ENCODE measurements at places on chromosomes 4 and X. TPM values are rescaled to one million over a fixed set of nuclear protein-coding genes. Genes with fewer than 3 reads are reported as not detected.
A peak's percentile ranks its signal among the peaks of the same experiment; 100 is the strongest.

The EXOC1L gene
- total RNA-seq, result not detected

The ADH5 gene
- total RNA-seq, result 116 TPM

The RPGR gene
- 11.1 TPM for total RNA-seq

The IRF2 gene
- total RNA-seq, result 44.3 TPM

The SNCA gene
- 0.42 TPM for total RNA-seq

The GPAT3 gene
- 6.2 TPM for total RNA-seq

The CENPVL1 gene
- total RNA-seq, result not detected

GRCh38 chr4:56757821-56758411 lies 63.6 kb downstream of the SPINK2 start:
- DNase-seq, result peak; percentile 19
- peak overlapping the region; percentile 54 for H3K4me3 ChIP-seq
- no peaks in the 10 kb centered on the region for H3K36me3 ChIP-seq
- no peaks in the 10 kb centered on the region for H3K27me3 ChIP-seq
- H3K4me1 ChIP-seq, result peaks cover 37% of the 10 kb centered on the region

- H3K27me3 ChIP-seq, result peaks cover 55% of the 10 kb centered on the region
- no peak overlapping the region for H3K4me3 ChIP-seq
- no peak for DNase-seq
- peaks cover 7% of the 10 kb centered on the region for H3K4me1 ChIP-seq
These were observed 4.7 kb upstream of the MSX1 start for GRCh38 chr4:4854649-4855295.

GRCh38 chr4:16085822-16086221 lies 2.0 kb upstream of the PROM1 start:
- no peak overlapping the region for H3K27ac ChIP-seq
- H3K4me1 ChIP-seq, result peaks cover 7% of the 10 kb centered on the region
- no peak overlapping the region for H3K4me3 ChIP-seq
- peaks cover 18% of the 10 kb centered on the region for H3K27me3 ChIP-seq
- DNase-seq, result no peak
- no peaks in the 10 kb centered on the region for H3K36me3 ChIP-seq

DNA sequence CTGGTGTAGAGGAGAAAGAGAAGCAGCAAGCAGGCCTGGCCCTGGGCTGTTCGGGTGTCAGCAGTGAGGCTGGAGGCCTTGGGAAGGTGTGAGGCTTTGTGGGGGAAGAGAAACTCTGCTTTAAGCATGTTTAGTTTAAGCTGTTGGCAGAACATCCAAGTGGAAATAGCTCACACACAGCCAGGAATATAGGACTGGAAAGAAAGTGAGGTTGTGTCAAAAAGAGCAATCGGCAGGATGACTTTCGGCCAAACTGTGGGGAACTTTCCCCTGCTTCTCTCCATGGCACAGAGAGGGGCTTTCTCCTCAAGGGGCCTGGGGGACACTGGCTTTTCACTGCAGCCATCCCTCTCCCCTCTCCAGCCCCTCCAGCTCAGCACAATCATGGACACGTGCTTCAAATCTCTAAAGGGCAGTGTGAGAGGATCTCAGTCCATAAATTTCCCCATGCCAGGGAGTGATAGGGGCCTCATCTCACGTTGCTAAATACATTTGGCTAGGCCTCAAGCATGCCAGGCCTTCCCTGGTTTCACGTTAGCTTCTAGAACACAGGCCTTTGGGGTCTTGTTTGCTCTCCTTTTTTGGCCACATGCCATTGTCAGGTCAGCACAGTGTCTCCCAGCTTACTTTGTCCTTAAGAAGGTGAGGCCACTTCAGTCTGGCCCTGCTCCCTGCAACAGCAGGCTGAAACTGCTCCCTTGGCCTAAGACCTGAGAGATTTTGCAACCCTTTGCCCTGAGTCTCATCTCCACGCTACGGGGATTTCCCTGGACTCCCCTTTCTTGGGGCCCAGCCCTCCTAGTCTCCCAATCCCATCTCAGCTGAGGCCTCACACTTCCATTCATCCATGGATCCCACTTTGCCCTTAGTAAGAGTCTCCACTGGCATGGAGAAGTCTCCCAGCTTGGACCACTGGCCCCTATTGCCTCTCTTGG lies 8.3 kb upstream of the CITED1 start:
- H3K36me3 ChIP-seq, result no peaks in the 10 kb centered on the region
- DNase-seq, result no peak
- no peaks in the 10 kb centered on the region for H3K4me1 ChIP-seq
- H3K27ac ChIP-seq, result no peak overlapping the region

- no peak for DNase-seq
- H3K4me3 ChIP-seq, result no peak overlapping the region
- H3K27me3 ChIP-seq, result no peaks in the 10 kb centered on the region
- H3K27ac ChIP-seq, result no peak overlapping the region
- H3K36me3 ChIP-seq, result no peaks in the 10 kb centered on the region
These were observed 55.5 kb upstream of the MAGED1 start for GRCh38 chrX:51837921-51838320.

GRCh38 chr4:6988016-6988715 lies 55.0 kb upstream of the TADA2B start:
- peak overlapping the region; percentile 65 for H3K27ac ChIP-seq
- H3K4me1 ChIP-seq, result peaks cover 47% of the 10 kb centered on the region
- no peak for DNase-seq
- no peaks in the 10 kb centered on the region for H3K27me3 ChIP-seq
- peak overlapping the region; percentile 82 for H3K4me3 ChIP-seq

DNA sequence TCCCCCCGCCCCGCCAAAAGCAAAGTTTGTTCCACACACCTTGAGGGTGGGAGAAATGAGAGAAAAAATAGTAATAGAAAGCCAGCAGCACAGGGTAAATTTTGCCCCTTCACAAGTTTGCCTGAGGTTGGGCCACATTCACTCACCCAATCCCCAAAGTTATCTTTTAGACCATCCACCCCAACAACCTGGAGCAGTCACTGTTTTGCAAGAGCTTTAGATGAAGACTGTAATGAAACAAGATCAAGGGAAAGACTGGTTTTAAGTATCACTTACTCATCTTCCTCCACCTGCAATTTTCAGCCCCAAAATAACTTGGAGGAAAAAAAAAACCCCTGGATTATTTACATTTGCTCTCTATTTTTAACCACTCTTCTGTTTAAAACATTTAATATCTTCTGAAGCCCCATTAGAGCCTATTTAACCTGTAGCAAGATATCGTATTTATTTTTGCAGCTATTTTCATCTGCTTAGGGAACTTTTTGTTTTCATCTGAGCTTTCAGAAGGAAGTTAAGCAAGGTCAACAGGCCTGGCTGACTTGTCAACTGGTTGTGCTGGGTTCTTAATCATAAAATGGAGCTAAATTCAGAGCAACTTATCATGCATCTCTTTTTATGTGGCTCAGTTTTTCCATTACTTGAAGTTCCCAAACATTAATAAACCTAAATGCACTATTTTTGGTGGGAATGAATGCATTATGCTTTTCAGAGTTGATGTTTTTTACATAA lies 24.6 kb upstream of the TBL1X start:
- H3K27me3 ChIP-seq, result no peaks in the 10 kb centered on the region
- no peaks in the 10 kb centered on the region for H3K4me1 ChIP-seq
- H3K36me3 ChIP-seq, result no peaks in the 10 kb centered on the region
- no peak overlapping the region for H3K27ac ChIP-seq
- H3K4me3 ChIP-seq, result no peak overlapping the region
- DNase-seq, result no peak

DNA sequence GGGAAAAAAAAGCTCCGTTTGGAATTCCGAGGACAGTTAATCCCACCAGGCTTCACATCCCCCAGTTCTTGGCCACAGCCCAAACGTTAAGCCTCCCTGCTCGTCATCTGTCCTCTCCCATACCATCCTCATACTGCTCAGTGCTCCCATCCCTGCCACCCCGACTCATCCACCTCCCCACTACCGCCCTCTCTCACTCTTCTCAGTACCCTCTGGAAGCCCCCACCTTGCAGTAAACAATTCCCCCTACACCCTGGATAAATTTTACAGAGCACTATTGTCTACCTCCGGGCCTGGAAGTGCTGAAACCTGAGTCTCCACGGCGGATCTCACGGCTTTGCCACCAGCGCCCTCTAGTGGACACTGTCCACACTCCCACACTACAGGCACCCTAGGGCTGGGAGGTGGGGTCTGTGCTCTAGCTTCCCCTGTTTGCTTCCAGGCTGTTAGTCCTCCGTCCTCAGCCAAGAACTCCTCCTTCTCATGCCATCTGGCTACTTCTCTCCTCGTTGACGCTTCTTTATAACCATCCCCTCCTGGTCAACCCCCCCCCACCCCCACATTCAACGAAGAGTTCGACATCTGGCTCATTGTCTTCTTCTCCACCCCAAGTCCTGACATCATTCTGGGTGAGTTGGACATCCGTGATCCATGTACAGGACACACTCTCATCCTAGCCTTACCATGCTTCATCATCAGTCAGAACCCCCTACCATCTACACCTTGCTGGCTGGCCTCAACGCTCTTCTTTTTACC lies 54.5 kb downstream of the RTL9 start:
- DNase-seq, result peak; percentile 45
- H3K27ac ChIP-seq, result no peak overlapping the region
- no peaks in the 10 kb centered on the region for H3K4me1 ChIP-seq
- H3K36me3 ChIP-seq, result no peaks in the 10 kb centered on the region

DNA sequence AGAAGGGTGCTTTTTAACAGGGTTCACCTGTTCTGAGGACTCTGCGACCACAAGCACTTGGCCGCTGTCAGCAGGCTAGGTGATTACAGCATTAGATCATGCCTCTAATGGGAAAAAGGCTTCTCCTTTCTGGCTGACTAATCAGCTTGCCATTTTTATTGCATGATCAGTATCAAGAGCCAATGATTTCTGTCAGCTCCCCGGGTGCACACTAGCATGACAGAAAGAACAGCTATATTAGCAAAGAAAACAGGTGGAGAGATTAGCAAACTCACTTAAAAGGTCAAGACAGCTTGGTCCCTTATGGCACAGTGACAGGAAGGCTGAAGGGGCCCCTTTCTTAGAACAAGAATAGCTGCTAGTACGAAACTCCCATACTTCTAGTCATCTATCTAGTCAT lies 170.0 kb downstream of the SMIM20 start:
- H3K27ac ChIP-seq, result no peak overlapping the region
- no peaks in the 10 kb centered on the region for H3K36me3 ChIP-seq
- peaks cover 4% of the 10 kb centered on the region for H3K4me1 ChIP-seq
- DNase-seq, result no peak
- no peaks in the 10 kb centered on the region for H3K27me3 ChIP-seq
- H3K4me3 ChIP-seq, result no peak overlapping the region

DNA sequence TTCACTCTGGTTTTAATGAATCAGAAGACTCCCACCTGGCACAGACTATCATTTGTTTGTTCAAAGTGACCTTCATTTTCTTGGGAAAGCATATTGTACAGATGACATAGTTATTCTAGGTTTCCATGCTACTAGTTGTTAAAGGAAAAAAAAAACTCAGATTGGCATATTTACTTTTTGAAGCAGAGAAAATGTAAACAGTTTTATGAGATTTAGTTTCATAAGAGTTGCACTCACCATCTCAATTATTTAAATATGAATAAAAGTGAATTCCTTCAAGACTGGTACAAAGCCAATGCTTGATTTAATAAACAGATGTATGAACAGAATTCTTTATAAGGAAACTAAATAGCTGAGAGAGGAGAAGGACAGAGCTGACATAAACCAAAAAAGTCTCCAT lies 280.3 kb upstream of the UGT8 start:
- H3K27me3 ChIP-seq, result no peaks in the 10 kb centered on the region
- H3K4me3 ChIP-seq, result no peak overlapping the region
- no peak overlapping the region for H3K27ac ChIP-seq

- no peaks in the 10 kb centered on the region for H3K36me3 ChIP-seq
- no peak overlapping the region for H3K27ac ChIP-seq
- no peaks in the 10 kb centered on the region for H3K4me1 ChIP-seq
- H3K27me3 ChIP-seq, result no peaks in the 10 kb centered on the region
- no peak overlapping the region for H3K4me3 ChIP-seq
- DNase-seq, result no peak
These were observed 187.9 kb upstream of the LCORL start for GRCh38 chr4:18209448-18209847.

- DNase-seq, result no peak
- H3K4me1 ChIP-seq, result no peaks in the 10 kb centered on the region
- H3K36me3 ChIP-seq, result no peaks in the 10 kb centered on the region
These were observed 546.0 kb downstream of the BCOR start for GRCh38 chrX:39551762-39552161.

- DNase-seq, result no peak
- H3K4me1 ChIP-seq, result no peaks in the 10 kb centered on the region
- no peak overlapping the region for H3K4me3 ChIP-seq
- no peaks in the 10 kb centered on the region for H3K27me3 ChIP-seq
These were observed 419.6 kb downstream of the BCOR start for GRCh38 chrX:39677978-39678791.

DNA sequence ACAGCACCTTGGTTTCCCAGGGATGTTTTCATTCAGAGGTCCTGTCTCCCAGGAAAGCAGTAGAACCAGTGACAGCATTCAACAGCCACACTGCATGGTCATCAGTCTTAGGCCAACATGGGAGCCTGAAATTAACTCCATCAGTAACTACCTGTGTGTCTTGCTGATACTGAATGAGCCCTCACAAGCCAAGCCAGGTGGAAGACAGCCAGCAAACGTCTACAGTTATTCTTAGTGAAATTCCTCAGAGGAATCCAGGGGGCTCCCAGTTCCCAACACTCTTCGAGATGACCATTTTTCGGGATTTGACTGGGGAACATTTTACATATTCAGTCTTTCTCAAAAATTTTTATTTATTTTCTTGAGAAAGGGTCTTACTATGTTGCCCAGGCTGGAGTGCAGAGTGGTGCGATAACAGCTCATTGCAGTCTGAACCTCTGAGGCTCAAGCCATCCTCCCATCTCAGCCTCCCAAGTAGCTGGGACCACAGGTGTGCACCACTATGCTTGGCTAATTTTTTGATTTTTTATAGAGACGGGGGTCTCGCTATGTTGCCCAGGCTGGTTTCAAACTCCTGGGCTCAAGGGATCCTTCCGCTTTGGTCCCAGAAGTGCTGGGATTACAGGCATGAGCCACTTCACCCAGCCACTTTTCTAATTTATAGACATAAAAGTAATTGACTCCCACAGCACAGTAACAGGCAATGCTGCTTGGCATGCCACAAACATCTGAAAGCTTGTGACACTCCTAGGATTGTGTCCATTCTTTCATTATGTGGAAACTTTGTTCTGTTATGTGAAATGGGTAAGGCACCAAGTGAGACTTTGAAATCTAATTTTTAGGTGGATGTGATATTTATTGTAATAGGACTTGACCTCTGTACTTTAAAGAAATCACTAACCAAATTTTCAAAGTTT lies 116.9 kb downstream of the SOWAHB start:
- H3K27ac ChIP-seq, result no peak overlapping the region
- DNase-seq, result no peak
- no peak overlapping the region for H3K4me3 ChIP-seq
- no peaks in the 10 kb centered on the region for H3K27me3 ChIP-seq
- no peaks in the 10 kb centered on the region for H3K4me1 ChIP-seq
- H3K36me3 ChIP-seq, result no peaks in the 10 kb centered on the region

GRCh38 chr4:86306816-86307215 lies 53.0 kb downstream of the MAPK10 start:
- DNase-seq, result no peak
- H3K36me3 ChIP-seq, result no peaks in the 10 kb centered on the region
- H3K27ac ChIP-seq, result no peak overlapping the region
- no peak overlapping the region for H3K4me3 ChIP-seq
- H3K27me3 ChIP-seq, result no peaks in the 10 kb centered on the region

GRCh38 chr4:101594588-101594987 lies 195.9 kb upstream of the BANK1 start:
- no peaks in the 10 kb centered on the region for H3K27me3 ChIP-seq
- H3K36me3 ChIP-seq, result no peaks in the 10 kb centered on the region
- DNase-seq, result no peak
- no peaks in the 10 kb centered on the region for H3K4me1 ChIP-seq

Data from CD8-positive, alpha-beta memory T cell (primary cell).